ENCODE measurements at places on chromosomes 12 and 14. TPM values are rescaled to one million over a fixed set of nuclear protein-coding genes. Genes with fewer than 3 reads are reported as not detected.

DNA sequence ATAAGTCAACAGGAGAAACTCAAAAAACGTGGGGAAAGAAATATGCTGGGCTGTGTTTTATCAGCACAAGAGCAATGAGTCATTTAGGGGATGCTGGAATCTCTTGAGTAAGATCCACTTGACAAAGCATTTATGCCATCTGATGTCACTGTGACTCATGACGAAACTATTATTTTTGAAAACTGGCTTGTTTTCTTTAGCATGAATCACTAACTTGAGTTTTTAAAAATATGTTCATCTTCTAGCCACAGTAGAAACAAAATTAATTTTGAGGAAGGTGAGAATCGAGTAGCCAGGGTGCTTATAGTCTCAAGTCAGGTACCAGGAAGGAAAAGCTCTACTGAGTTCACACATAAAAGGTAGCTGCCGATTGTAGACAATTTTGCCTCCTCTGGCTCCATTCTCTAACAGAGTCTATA is 456.2 kb upstream of the MGAT4C start:
- no peak overlapping the region for H3K27ac ChIP-seq
- H3K27me3 ChIP-seq: no peaks in the 10 kb centered on the region
- no peak for DNase-seq
- no peaks in the 10 kb centered on the region for H3K36me3 ChIP-seq
- H3K4me3 ChIP-seq: no peak overlapping the region
- H3K4me1 ChIP-seq: no peaks in the 10 kb centered on the region

Gene PRKCH
- 24.1 TPM for total RNA-seq

Gene NEUROD4
- total RNA-seq: not detected

- H3K27me3 ChIP-seq: no peaks in the 10 kb centered on the region
- no peak for DNase-seq
- no peaks in the 10 kb centered on the region for H3K36me3 ChIP-seq
- no peak overlapping the region for H3K4me3 ChIP-seq
- H3K27ac ChIP-seq: no peak overlapping the region
Observed at GRCh38 chr14:97367278-97367677, 570.1 kb downstream of the VRK1 start.

GRCh38 chr12:86194721-86195120 is 61.5 kb downstream of the MGAT4C start:
- DNase-seq: no peak
- H3K4me3 ChIP-seq: no peak overlapping the region
- no peaks in the 10 kb centered on the region for H3K27me3 ChIP-seq
- H3K36me3 ChIP-seq: no peaks in the 10 kb centered on the region
- H3K27ac ChIP-seq: no peak overlapping the region
- no peaks in the 10 kb centered on the region for H3K4me1 ChIP-seq

Gene GALNT8
- 20.9 TPM for total RNA-seq

GRCh38 chr12:98352835-98353234 is 162.6 kb upstream of the TMPO start:
- H3K4me1 ChIP-seq: no peaks in the 10 kb centered on the region
- DNase-seq: no peak
- no peak overlapping the region for H3K4me3 ChIP-seq
- H3K36me3 ChIP-seq: no peaks in the 10 kb centered on the region

Gene JDP2
- 53.2 TPM for total RNA-seq

Gene SUOX
- total RNA-seq: 37.0 TPM

Gene RPGRIP1
- total RNA-seq: not detected

- no peak for DNase-seq
- no peak overlapping the region for H3K4me3 ChIP-seq
- H3K27me3 ChIP-seq: no peaks in the 10 kb centered on the region
- H3K36me3 ChIP-seq: no peaks in the 10 kb centered on the region
- no peak overlapping the region for H3K27ac ChIP-seq
Observed at GRCh38 chr14:92154283-92154942, 32.6 kb downstream of the CPSF2 start.

DNA sequence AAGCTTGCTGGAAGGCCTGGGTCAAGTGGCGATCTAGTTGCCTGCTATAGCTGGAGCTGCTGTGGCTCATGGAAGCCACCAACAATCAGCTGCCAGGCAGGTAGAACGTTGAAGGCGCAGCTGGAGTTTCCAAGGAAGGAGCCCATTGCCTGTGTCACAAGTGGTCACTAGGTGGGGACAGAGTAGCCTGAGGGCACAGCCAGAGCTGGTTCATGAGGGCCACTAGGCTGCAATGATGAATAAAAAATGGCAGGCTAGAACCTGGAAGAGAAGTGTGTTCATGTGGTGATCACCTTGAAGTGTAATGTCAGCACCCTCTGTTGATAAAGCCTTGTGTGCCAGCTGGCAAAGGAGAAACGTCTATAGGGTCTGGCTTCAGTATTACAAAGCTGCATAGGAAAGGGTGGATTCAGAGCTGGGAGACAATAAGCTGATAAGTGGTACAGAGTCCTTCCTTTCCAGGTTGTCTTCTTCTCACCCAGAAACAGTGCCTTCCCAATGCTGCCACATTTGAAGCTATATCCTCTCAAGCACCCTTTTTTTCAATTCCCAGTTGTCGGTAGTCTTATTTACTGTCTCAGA is 165.8 kb downstream of the EMP1 start:
- no peaks in the 10 kb centered on the region for H3K27me3 ChIP-seq
- no peak overlapping the region for H3K4me3 ChIP-seq
- H3K36me3 ChIP-seq: no peaks in the 10 kb centered on the region
- H3K27ac ChIP-seq: no peak overlapping the region
- peak; percentile 82 for DNase-seq
